Kidney tubule cell (primary cell): ENCODE measurements at places on chromosomes 3 and 15.
A peak's percentile ranks its signal among the peaks of the same experiment; 100 is the strongest.

DNA sequence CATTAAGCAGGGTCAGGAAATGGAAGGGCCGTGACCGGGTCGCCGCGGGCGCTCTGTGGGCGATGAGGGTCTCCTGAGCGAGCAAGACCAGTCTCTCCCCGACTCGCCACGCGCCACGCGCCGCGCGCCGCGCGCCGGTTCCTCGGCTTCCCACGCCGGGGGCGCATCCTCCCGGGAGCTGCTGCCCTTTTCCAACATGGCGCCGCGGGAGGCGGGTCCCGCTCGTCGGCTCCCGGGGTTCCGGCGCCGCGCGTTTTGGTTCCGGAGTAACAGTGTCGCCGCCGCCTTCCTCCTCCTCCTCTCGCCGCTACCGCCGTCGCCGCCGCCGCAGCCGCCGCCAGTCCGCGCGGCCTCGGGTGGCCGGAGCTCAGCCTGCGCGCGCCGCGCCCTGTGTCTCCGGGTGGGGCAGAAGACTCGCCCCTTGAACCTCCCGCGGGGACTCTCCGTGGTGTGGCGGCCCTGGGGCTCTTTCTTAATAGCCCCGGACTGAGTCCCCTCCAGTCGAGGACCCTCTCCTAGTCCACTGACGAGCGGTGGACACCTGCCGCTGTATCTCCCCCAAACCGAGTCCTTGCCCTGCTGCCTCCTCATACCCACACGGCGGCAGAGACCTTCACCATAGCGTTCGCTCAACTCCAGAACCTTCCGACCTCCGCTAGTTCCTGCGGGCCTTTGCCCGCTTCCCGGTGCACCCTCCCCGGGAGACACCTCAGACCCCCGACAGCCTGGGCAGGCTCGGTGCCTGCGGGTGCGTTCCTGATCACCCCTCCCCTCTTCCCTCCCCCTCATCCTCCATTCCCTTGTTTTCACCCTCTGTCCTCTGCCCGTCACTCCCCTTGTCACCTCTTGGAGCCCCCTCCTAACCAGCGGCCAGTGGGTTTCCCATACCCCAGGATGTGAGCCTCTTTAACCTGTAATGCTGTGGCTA, at the start of gene MAP2K5:
Gene MAP2K5 (plus strand): TSS at position 284 of the 928 bp plus-strand sequence. CDS start 633 bp downstream, at position 917.
- peak; percentile 79 for DNase-seq

DNA sequence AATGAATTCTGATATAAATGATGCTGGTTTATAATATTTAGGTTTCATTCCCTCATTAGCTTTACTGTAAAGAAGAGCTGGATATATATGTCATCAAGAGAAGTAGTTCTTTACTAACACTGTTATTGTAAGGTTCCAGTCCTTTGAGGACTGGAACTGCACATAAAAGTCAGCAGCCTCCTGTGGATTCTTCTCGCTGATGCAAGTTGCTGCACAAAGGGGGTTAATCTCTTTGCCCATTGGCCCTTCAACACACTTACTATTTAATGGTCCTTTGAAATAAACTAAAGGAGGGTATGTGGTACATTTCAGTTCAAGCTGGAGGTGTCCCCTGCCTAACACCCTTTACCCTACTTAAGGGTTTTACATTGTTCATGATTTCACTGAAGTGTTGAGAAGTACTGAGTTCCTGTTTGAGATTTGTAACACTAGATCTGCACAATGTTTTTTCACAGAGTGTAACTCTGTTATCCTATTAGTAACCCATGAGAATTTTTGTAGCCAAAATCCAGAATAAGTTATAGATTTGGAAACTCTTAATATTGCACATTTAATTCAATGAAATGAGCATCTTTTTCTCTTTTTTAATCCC, 43.9 kb downstream of the NR2C2 start:
- DNase-seq, result no peak

DNA sequence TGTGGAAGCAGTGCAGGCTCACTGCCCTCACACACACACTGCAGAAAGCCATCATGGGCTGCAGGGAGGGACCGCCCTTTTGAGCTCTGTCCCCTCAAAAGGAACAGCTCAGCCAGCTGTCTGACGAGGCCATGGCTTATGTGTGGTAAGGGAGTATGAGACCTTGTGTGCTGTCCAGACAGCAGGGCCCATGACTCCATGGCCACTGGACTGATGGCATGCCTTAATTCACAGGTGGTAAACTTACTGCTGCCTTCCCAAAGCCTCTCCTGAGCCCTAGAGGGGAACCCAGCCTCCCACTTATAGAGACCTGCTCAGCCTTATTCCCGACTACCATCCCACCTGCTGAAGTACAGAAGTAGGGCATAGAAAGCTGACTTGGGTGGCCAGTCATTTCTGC, 5.6 kb downstream of the FAM240A start:
- no peak for DNase-seq

GRCh38 chr3:39096775-39097174, 10.7 kb downstream of the GORASP1 start:
- DNase-seq, result peak; percentile 62

- DNase-seq, result peak; percentile 93
These were observed 60.6 kb downstream of the ST6GAL1 start for GRCh38 chr3:186990878-186991308.

- no peak for DNase-seq
These were observed 207.9 kb upstream of the GAP43 start for GRCh38 chr3:115415246-115415996.

DNA sequence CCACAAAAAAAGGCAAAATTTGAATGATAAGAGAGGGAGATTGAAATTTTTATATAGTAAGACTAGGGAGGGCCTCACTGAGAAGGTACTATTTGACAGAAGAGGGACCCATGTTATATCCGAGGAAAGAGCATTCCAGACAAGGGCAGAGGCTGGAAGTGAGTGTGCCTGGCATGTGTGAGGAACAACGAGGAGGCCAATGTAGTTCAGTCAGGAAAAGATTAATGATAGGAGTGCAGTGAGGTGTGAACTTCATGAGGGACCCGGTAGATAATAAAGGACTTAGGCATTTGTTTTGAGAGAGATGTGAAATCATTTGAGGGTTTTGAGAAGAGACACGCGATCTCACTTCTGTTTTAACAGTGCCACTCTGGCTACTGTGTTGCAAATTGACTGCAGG, 36.3 kb downstream of the ASTE1 start:
- DNase-seq, result peak; percentile 12

GRCh38 chr3:130787422-130788068, 40.9 kb upstream of the PIK3R4 start:
- DNase-seq, result no peak

DNA sequence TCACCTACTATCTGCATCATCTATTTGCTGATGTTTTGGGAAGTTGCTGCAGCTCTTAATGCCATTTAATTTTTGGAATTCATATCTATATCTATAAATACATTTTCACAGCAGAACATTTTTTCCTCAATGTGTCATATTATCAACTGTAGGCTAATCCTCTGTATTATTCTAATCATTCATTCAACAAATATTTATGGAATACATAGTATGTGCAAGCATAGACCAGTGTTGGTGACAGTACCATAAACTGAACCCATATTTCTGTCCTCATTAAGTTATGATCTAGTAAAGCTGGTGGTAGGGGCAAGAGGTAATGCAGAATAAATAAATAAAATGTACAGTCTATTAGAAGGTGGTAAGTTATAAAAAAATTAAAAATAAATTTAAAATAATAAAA, 585.3 kb upstream of the BCHE start:
- no peak for DNase-seq

GRCh38 chr3:195247086-195247862, 23.7 kb downstream of the XXYLT1 start:
- no peak for DNase-seq

GRCh38 chr3:82927309-82928253, 1166.1 kb upstream of the GBE1 start:
- no peak for DNase-seq

DNA sequence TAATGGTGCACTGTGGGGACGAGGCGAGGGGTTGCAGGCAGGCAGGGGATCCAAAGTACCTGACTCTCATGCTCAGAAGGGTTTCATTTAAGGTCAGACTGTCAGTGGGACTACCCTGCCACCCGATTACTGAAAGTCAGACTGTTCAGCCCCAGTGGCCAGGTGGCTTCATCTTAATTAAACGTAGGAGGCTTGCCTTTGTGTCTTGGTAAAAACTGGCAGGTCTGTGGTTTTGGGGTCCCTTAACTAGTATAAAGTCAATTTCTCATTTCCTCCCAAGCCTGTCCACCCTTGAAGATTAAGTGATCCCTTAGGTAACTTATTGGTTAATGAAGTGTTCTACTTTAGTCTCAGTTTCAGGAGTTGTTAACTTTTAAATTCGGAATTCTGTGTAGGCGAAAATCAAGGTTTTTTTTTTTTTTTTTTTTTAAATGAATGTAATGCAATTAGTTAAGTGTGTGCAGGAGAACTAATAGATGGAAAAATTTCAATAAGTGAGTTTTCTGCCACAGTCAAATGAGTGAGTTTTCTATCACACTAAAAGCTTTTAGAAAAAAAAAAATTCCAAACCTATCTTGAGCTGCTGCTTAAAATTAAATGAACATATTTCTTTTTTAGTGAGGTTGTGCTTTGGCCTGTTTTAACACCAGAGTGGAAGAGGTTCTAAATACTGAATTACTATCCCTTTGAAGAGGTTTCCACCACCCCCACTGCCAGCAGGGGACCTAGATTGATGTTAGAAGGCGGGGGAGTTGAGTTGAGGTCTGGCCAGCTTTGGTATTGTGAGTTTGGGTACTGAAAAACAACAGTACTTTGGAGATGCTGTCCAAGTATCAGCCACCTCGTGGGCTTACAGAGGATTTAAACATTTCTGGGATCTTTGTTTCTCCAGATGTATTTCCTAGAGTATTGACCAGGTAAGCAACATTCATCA, 15.2 kb downstream of the ITPR1 start:
- no peak for DNase-seq

- no peak for DNase-seq
These were observed 62.8 kb downstream of the SLCO2A1 start for GRCh38 chr3:133966954-133967353.

GRCh38 chr3:49785565-49786356, 581 bp downstream of the IP6K1 start:
- peak; percentile 53 for DNase-seq

- no peak for DNase-seq
These were observed 16.6 kb upstream of the MAGI1 start for GRCh38 chr3:66055289-66055688.

DNA sequence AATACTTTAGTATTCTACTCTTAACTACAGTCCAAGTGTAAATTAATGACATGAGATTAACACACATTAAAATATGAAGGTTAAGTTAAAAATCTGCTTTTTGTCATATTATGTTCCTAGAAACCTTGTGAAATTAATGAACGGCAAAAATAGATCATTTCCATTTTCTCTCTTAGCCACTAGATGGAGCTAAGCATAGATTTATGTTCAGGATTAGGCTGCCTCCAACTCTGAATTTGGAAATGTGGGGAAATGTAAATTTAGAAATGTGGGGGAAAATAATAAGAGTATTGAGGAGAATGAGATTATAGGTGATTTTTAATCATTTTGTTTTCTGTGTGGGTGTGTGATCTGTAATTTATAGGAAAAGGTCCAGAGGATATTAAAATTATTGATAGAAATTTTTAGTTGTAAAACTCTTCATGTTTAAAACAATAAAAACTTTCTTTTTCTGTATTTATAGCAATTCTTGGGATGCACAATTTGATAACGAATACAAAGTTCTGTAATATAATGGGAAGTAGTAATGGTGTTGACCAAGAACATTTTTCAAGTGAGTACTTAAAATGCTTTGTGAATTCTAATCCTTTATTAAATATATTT, 59.2 kb downstream of the TMOD3 start:
- DNase-seq, result no peak

DNA sequence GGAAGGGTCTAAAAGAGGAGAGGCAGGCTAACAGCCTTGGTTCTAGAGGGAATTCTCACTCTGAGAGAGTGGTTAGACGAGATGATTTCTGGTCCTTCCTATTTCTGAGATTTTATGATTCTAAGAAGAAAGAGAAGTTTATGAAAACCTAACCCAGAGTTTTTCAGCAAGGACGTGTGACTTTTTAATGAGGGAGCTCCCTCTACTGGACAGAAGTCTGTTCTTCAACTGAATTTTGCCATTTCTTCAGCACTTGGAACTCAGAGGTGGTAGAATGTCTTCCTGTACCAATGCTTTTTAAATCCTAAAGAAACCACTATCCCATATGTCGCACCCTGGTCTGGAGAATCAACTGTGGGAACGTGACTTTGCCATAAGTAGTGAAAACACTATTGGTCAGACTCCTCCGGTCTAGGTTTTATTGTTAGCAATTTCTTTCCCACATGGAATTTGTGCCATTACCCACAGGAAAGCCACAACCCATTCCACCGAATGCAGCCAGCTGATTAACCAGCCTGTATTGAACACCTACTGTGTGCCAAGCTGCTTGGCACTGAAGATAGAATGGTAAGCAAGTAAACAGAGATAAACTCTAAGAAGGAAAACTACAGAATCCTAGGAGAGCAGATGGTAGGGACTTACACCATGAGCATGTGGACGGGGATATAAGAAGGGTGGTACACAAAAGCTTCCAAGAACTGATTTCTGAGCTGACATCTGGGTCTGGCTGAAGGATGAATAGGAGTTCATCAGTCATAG, 199.5 kb upstream of the LMCD1 start:
- peak; percentile 62 for DNase-seq

GRCh38 chr15:31200735-31201151, 99.2 kb upstream of the TRPM1 start:
- peak; percentile 55 for DNase-seq

- no peak for DNase-seq
These were observed 88.6 kb downstream of the GTPBP8 start for GRCh38 chr3:113079218-113079961.

DNA sequence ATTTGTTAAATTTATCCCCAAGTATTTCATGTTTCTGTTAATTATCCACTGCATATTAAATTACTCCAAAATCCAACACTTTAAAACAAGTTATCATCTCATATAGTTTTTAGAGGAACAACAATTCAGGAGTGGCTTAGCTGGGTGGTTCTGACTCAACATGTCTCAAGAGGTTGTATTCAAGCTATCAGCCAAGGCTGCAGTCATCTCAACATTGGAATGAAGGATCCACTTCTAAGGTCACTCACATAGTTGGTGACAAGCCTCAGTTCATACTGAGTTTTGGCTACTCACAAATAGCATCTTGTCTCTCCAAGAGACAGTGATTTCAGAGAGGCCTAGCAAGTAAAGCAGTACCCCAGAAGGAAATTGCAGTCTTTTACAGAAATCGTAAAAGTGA, 134.7 kb downstream of the NR2E3 start:
- no peak for DNase-seq

- no peak for DNase-seq
These were observed 4.6 kb downstream of the FGD5 start for GRCh38 chr3:14823393-14823792.

DNA sequence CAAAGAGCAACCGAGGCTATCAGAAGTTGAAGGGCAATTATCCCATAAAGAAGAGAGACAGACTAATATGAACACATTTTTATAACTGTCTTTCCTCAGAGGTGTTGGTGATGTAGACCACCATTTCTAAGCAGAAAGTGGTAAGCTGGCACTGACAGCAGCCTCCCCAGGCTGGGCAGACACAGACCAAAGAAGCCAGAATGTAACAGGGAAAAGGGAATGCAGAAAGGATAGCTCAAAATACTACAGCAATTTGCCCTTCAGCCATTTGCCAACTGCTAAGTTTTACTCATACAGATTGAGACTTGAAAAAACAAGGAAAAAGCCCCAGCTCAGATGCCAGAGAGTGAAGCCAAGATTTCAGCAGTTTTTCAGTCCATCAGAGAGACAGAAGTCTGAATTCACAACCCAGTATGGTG, 73.5 kb upstream of the ABI3BP start:
- peak; percentile 29 for DNase-seq
